NCI-H1105 (cell line): ENCODE measurements at places on chromosomes 2 and 18.

- DNase-seq = no peak
These were observed 363.0 kb downstream of the FSIP2 start for GRCh38 chr2:186101616-186102015.

- DNase-seq = no peak
These were observed 25.2 kb downstream of the NUP35 start for GRCh38 chr2:183149489-183149888.

DNA sequence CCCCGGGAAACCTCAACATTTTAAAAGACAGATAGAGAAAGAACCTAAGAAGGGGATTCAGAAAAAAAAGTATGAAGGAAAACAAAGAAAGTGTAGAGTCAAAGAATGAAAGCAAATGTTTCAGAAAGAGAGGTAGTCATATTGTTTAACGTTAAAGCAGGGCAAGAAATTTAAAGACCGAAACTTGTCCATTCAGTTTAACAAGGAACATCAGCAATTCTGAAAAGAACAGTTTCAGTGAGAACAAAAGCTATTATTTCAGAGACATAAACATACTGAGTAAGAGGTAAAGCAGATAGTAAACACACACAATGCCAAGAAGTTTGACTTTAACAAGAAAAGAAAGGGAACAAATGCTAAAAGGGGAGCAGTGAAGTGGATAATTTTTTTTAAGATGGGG, 41.1 kb downstream of the MBD2 start:
- DNase-seq = no peak

DNA sequence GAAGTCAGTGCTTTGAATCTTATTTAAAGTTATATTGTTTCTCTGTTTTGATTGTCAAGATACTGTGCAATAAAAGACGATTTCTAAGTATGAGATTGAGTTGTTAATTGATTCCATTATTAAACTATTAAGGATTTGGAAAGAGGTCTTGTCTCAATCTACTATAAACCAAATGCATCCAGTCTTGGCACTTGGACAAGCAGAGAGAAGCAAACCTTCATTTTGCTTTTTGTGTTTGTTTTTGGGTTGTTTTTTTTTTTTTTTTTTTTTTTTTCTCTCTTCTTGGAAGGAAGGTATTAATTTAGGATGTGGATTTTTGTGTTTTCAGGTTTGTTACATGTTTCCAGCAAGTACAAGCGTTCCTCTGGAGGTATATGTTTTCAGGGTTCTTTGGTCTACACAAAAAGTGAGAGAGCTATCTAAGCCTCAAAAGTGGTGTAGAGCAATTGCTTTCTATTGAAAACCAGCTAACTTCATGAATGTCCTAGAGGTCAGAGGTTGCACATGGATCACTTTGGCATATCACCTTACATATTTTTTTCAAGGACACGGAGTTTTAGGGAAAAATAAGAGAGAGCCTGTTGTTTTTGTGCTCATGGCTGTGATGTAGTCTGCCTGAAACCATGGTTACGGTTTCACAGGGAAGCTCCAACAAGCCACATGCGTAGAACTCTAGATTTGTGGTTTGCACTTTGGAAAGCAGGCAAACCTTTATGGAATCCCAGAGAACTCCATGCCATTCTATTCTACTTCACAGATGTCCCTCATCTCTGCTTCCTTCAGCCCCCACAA, 1.8 kb downstream of the PRKCE start:
- DNase-seq = no peak

DNA sequence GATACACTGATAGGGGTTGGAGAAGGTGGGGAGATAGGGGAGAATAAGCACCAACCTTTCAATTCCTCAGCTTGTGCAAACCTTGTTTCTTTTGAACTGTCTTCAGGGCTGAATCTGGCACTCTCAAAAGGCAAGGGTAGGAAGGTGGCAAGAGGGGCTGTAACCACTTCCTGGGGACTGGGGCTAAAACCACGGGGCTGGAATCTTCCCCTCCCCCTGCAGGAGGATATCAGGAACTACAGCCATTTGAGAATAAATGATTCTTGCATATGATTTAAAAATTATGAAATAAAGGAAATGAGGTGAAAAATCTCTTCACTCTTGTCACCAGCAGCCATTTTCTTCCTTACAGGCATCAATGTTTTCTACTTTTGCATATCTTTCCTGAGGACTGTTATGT, 50.8 kb downstream of the ATOH8 start:
- DNase-seq = peak; percentile 6

- DNase-seq = no peak
These were observed 31.9 kb downstream of the C1QL2 start for GRCh38 chr2:119126650-119127049.

DNA sequence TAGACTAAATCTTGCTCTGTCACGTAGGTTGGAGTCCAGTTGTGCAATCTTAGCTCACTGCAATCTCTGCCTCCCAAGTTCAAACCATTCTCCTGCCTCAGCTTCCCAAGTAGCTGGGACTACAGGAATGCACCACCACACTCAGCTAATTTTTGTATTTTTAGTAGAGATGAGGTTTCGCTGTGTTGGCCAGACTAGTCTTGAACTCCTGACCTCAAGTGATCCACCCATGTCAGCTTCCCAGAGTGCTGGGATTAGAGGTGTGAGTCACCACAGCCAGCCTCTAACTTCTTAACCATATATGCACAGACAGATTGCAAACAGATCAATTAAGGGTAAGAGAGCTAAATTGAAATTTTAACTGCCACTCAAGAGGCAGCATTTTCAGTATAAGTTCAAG, 22.1 kb upstream of the CNGA3 start:
- DNase-seq = no peak

DNA sequence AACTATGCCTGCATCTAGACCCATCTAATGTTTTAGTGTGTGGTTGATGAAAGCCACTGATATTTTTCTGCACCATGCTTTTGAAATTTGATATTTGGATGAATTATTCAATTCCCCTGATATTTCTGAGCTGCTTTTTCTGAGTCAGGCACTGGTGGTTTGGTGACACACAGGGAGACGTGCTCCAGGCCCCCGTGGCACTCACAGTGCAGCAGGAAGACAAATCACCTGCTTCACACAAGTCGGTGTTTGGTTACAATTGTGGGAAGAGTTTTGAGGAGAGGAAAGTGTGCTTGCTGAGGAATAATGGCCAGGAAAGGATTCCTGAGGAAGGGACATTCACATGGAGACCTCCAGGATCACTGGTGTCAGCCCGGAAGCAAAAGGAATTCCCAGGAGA, 179.7 kb downstream of the ACKR3 start:
- no peak for DNase-seq

DNA sequence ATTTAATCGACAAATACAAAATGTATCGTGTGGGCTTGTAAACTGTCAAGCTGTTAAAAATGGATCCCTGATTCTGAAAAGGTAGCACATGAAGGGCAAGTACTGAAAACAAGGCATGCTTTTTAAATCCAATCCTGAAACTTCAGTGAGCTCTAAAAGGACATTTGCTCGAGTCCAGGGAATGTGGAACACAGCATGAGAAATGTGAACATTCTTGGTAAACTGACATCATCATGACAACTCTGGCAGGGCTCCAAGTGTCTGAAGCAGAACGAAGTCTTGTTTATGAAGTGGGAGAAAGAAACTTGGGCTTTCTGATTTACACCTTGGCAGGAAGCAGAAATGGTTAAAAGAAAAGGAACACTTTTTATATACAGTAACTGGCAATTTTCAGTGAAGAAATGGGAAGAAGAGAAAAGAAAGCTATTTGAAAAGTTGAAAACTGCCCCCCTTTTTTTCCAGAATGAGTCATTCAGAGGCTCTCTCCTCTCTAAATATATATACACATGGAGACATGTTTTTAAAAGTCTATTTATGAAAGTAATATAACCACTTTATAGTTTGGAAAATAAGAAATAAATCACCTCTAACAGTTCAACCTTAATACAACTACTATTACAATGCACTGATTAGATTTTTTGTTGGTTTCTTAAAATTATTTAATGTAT, 120.8 kb downstream of the GAREM1 start:
- no peak for DNase-seq

DNA sequence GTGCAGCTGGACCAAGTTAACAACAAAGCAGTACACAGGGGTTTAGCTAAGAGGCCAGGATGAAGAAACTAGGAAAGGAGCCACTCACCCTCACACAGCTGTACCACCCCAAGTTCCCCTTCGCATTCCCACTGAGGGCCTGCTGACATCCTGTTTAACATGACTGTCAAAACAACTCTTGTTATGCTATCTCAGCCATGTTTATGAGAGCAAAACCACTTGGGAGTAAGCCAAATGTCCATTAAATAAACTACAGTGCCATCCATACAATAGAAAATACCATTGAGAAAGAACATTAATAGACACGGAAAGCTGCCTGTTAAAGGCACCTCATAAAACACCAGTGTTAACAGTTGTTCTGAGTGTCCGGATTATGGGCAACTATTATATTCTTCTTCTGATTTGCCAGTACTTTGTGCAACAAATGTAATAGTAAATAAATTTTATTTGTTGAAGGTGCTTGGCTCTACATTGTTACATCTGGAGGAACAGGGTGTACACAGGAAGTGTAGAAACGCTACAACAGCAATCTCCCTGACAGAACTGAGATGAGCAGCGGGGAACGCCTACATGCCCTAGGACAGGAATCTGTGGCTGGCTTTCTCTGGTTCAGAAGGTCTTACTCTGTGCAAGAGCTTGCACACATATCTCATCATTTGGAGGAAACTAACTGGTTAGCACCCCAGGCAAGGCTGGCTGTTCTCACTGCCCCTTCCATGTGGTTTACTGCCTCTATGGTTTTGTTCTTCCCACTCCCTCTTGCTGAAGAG, 85.6 kb downstream of the EHD3 start:
- no peak for DNase-seq

DNA sequence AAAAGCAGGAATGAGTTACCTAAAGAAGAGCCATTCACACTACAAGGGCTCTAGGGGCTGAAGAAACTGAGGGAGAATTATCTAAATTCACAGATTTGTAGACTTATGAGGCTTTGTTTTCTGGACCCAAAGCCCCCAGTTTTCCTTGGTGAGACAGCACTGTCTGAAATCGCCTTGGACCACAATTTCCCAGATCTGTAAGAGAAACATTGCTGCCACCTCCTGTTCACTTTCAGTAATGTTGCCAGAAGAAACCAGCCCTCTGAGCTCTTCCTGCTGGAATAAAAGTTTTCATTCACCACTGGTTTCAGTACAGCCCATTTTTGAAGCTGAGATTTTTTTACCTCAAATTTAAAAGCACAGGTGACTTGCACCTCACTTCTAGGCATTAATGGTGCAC, 169.2 kb downstream of the CDH20 start:
- peak; percentile 60 for DNase-seq

GRCh38 chr2:117118994-117119393, 695.5 kb upstream of the DDX18 start:
- no peak for DNase-seq

GRCh38 chr18:1663879-1664705, 759.4 kb downstream of the ADCYAP1 start:
- no peak for DNase-seq

GRCh38 chr2:178195390-178196166, 1.3 kb downstream of the OSBPL6 start:
- DNase-seq = peak; percentile 27

GRCh38 chr2:101782427-101782792, 84.9 kb downstream of the MAP4K4 start:
- no peak for DNase-seq

GRCh38 chr18:47677952-47678351, 252.5 kb downstream of the SMAD2 start:
- DNase-seq = no peak
